ENCODE measurements at places on chromosomes 16 and 17.

DNA sequence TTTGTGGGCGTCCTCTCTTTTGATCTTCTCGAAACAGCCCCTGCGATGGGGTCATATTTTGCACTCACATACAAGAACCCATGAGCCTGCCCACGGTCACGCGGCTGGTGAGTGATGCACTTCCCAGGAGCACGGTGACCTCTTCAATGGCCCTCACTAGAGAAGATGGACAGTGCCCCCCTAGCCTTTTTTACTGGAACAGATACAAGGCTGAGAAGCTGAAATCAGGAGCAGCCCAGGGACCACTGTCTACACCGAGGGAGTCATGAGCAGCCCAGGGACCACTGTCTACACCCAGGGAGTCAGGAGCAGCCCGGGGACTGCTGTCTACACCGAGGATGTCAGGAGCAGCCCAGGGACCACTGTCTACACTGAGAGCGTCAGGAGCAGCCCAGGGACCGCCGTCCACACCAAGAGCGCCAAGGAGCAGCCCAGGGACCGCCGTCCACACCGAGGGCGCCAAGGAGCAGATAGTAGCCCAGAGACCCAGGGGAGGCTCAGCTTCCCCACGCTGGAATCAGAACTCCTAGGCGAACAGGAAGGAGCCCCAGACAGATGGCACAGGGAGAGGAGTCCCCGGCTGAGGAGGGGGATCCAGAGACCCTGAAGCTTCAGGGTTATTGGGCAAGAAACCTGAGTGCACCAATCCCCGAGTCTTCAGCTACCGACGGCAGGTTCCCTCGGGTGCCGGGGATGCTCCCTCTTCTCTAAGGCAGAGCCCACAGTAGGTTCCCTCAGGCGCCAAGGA, 23.7 kb downstream of the ACSF3 start:
- H3K27ac ChIP-seq: no peak overlapping the region
- no peak overlapping the region for H3K4me3 ChIP-seq
- DNase-seq: no peak
- H3K27me3 ChIP-seq: no peaks in the 10 kb centered on the region
- H3K36me3 ChIP-seq: peaks cover 63% of the 10 kb centered on the region

DNA sequence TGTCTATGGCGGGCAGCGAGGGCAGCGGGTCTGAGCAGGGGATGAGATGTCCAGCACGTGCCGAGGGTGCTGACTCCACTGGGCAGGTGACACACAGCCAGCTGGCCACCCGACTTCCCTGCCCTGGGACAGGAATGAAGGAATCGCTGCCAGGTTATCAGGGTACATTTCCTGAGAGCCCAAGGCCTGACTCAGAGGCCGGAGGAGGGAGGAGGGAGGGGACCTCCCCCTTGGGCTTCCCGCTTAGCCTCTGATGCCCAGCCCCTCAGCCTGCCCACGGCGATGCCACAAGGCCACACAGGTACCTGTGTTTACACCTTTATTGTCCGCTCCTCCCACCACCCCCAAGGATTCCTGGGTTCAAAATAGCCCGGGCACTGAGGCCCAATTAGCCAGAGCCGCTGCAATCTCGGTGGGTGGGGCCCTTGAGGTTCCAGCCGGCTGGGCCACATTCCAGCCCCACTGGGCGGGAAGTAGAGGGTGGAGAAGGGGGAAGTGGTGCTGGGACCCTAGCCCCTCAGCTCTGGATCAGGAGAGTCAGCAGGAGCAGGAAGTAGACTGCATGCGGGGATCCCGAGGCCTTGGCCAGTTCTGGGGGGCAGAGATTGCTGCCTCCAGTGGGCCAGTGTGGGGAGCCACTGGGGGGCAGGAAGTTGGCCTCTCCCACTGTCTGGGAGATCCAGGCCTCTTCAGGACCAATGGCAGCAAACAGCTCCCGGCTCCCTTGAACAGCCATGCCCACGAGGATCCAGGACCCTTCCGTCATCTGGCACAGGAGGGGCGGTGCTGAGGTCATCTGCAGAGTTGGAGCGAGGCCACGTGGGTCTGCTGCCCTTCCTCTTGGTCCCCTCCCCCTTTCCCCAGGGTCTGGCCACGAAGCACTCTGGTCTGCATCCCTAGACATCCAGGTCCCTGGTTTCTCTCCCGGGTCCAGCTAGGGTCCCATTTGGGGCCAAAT, 3.4 kb upstream of the PRSS8 start:
- peaks cover 19% of the 10 kb centered on the region for H3K4me1 ChIP-seq
- H3K36me3 ChIP-seq: no peaks in the 10 kb centered on the region
- no peaks in the 10 kb centered on the region for H3K27me3 ChIP-seq
- no peak overlapping the region for H3K27ac ChIP-seq

DNA sequence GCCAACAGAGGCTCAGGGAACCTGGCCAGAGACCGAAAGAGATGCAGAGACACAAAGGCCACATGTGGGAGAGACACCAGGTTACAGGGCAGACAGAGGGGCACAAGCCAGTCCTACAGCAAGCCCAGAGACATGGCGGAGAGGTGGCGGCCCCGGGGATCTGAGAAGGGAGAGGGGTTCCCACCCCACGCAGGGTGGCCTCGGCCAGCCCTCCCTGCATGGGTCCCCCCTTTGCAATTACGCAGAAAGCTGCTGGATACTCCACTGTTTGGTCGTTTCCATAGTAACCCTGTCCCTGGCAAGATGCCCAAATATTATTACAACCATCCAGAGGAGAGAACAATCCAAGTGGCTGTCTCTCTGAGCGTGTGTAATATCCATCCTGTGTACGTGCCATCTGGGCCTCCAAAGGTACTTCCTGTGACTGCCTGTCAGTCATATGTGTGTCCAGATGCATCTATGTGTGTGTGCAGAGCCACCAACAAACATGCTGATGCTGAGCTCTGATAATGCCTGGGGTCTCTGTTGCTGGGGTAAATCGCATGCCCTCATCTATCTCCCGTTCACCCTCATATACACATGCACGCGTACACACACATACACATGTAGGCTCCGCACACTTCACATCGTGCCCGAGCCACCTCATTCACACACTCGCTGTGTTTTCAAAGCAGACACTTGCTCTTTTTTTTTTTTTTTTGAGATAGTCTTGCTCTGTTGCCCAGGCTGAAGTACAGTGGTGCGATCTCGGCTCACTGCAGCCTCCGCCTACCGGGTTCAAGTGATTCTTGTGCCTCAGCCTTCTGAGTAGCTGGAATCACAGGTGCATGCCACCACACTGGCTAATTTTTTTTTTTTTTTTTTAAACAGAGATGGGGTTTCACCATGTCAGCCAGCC, 5.5 kb downstream of the PCGF2 start:
- H3K36me3 ChIP-seq: peaks cover 25% of the 10 kb centered on the region
- no peak overlapping the region for H3K27ac ChIP-seq
- H3K4me1 ChIP-seq: peaks cover 23% of the 10 kb centered on the region
- DNase-seq: peak; percentile 84
- no peaks in the 10 kb centered on the region for H3K27me3 ChIP-seq
- H3K4me3 ChIP-seq: no peak overlapping the region

DNA sequence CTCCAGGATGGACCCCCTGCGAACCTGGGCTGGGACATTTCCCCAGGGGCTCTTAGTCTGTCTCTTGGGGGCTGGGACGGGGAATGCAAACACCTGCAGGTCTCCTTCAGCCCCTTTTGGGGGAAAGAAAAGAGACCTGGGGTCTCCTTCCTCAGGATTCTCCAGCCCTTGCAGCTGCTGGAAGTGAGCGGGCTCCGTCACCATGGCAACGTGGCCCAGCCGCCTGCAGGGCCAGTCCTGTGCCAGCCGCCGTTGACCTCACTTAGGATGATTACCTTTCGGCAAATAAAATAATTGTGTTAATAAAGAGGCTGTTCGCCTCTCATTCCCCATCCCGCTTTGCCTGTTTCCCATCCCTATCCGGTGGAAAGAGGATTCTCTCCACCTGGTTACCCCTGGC, 25.7 kb downstream of the MRM1 start:
- peaks cover 23% of the 10 kb centered on the region for H3K27me3 ChIP-seq
- H3K4me1 ChIP-seq: no peaks in the 10 kb centered on the region
- no peak overlapping the region for H3K4me3 ChIP-seq
- no peak for DNase-seq
- H3K27ac ChIP-seq: no peak overlapping the region

- H3K4me3 ChIP-seq: no peak overlapping the region
- H3K36me3 ChIP-seq: peaks cover 34% of the 10 kb centered on the region
- no peaks in the 10 kb centered on the region for H3K27me3 ChIP-seq
- no peaks in the 10 kb centered on the region for H3K4me1 ChIP-seq
These were observed 9.0 kb upstream of the GGA2 start for GRCh38 chr16:23519282-23519681.

- no peak overlapping the region for H3K27ac ChIP-seq
- no peak for DNase-seq
- H3K36me3 ChIP-seq: no peaks in the 10 kb centered on the region
- no peak overlapping the region for H3K4me3 ChIP-seq
- peaks cover 18% of the 10 kb centered on the region for H3K27me3 ChIP-seq
These were observed 16.1 kb downstream of the TLE7 start for GRCh38 chr16:71425746-71426068.

GRCh38 chr16:745739-746138, 4.9 kb upstream of the CIAO3 start:
- no peaks in the 10 kb centered on the region for H3K27me3 ChIP-seq
- no peaks in the 10 kb centered on the region for H3K4me1 ChIP-seq
- H3K4me3 ChIP-seq: no peak overlapping the region

Measured in IMR-90 (cell line).